Skin of body (tissue), 3 donors: ENCODE measurements at places on chromosomes 5 and 9.

DNA sequence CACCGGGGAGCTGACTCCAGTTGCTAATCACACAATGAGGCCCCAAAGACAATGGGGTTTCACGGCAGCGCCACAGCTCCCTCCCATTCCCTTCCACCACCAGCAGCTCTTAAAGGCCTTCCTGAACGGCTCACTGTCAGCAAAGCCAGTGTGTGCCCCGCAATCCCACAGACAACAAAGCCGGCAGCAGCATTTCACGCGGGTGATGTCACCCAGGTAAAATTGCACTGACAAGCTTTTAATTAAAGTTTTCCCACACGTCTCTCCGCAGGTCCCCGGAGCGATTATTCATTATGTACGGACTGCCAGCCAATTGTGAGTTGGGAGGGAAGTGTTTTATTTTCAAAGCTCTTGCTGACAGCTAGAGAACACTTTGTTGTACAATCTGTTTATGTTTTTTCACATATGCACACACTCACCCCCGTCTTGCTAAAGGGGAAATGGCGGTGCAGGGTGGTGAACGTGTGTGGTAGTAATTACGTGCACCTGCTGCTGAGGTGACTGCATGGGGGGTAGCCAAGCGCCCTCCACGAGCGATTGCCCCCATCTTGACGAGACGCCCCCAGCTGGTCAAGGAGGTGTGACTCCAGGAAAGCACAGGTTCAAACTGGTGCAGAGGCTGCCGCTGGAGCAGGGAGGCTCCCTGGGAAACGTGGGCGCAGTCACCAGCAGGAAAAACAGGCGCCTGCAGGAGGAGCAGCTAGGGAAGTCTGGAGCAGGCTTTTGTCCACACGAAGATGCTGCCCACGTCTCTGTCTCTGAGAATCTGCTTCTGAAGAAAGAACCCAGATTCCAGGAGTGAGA, 65.0 kb downstream of the IRX2 start:
- DNase-seq = no peak

- no peak for DNase-seq
Observed at GRCh38 chr5:7980881-7981280, 111.9 kb downstream of the MTRR start.

GRCh38 chr5:76083555-76084495, 642 bp downstream of the SV2C start:
- no peak for DNase-seq

- no peak for DNase-seq
Observed at GRCh38 chr9:128523199-128523925, 18.8 kb downstream of the GLE1 start.

DNA sequence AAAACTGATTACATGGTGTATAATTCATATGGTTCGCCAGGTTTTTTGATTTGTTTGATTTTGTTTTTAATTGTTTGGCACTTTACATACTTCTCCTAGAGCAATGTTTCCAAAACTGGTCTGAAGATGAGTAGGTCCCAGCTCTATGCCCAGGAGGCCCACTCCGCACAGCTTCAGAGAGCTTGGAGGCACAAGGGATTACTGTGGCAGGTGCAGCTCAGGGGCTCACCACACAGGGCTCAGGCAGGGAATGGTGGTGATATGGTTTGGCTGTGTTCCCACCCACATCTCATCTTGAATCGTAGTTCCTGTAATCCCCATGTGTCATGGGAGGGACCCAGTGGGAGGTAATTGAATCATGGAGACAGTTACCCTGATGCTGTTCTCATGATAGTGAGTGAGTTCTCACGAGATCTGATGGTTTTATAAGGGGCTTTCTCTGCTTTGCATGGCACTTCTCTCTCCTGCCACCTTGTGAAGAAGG, 296.6 kb downstream of the MED10 start:
- no peak for DNase-seq

- DNase-seq = no peak
Observed at GRCh38 chr5:35672995-35673394, 55.3 kb downstream of the SPEF2 start.

DNA sequence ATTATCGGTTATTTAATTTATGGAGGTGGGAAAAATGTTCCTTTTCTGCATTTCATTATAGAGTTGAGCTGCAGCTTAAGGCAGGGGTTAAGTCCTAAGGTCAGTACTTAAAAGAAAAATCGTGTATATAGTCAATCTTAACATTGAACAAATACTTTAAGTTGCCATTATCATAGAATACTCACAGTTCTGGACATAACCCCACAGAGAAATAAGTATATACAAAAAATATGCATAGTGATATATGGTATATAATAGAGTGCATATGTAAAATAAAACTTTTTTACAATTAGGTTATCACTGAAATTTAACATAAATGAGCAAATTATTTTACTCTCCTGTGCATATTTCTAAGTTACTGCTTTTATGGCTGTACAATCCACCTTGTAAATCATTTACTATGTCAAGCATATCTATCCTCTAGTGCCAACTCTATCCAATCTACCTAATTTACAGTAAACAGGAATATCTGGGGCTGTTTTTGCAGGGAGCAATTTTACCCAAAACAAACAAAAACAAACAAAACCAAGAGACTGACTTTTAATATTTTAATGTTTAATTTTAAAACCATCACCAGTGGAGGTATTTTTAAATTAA, 28.8 kb downstream of the TTC39B start:
- DNase-seq = no peak

DNA sequence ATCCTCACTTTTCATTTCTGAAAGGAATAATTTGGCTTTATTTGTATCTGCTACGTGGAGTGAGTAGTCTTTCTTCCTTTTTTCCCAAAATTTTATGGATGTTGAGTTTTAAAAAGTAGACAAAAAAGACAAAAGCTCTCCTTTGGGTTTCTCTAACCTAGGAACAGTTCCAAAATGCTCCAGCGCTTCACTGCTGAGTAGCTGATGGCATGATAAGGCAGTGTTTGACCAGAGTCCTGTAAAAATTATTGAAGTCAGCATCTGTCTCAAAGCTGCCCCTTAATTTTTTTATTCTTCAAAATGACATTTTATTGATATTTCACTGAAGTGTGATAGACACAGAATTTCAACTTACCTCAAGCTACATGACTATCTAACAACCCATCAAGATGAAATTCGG, 219.0 kb downstream of the ADAMTSL1 start:
- DNase-seq = no peak

GRCh38 chr5:111840036-111840674, 83.2 kb upstream of the NREP start:
- no peak for DNase-seq

GRCh38 chr5:111299067-111299481, 74.9 kb downstream of the CAMK4 start:
- no peak for DNase-seq

DNA sequence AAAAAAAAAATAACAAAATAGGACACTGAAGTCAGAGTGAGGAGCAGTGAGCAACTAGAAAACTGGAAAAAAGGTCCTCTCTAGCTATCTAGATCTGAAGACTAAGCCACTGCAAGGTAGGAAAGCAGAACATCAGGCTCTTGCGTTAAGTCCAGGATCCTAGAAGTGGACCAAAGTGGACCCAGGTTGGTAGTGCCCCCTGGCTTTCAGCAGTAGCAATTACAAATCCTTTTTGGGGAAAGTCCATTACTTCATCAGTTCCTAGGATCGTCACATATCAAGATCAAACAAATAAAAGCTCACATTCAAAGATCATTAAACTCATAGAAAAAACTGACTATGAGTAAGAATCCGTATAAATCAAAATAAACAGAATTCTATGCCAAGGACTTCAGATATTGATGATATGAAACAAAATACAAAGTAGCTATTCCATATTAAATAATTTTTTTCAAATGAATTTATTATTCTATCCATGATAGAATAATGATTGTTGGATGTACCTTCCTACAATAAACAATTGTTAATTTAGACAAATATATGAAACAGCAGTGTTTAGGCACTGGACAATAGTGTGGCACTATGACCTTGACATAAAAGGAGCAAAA, 6.5 kb upstream of the RICTOR start:
- DNase-seq = peak; percentile 34

- no peak for DNase-seq
Observed at GRCh38 chr5:93285461-93285860, 295.6 kb downstream of the NR2F1-AS1 start.

DNA sequence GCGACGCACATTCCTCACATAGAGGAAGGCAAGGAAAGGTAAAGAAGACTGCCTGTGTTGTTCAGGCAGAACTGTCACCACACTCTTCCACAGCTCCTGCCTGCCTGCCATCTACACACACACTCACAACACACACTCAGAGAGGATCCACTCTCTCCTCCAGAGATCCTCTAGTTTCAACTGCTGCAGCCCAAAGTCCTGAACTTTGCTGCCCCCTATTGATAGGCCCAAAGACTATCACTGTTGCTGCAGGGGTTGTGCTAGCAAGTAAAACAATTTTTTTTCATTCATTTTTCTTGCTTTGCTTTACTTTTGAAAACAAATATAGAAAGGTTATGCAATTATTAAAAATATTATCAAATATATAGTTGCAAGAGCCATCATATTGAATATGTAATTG, 5.9 kb upstream of the CFAP90 start:
- no peak for DNase-seq

GRCh38 chr5:149671544-149671943, 58.6 kb upstream of the PPARGC1B start:
- no peak for DNase-seq

DNA sequence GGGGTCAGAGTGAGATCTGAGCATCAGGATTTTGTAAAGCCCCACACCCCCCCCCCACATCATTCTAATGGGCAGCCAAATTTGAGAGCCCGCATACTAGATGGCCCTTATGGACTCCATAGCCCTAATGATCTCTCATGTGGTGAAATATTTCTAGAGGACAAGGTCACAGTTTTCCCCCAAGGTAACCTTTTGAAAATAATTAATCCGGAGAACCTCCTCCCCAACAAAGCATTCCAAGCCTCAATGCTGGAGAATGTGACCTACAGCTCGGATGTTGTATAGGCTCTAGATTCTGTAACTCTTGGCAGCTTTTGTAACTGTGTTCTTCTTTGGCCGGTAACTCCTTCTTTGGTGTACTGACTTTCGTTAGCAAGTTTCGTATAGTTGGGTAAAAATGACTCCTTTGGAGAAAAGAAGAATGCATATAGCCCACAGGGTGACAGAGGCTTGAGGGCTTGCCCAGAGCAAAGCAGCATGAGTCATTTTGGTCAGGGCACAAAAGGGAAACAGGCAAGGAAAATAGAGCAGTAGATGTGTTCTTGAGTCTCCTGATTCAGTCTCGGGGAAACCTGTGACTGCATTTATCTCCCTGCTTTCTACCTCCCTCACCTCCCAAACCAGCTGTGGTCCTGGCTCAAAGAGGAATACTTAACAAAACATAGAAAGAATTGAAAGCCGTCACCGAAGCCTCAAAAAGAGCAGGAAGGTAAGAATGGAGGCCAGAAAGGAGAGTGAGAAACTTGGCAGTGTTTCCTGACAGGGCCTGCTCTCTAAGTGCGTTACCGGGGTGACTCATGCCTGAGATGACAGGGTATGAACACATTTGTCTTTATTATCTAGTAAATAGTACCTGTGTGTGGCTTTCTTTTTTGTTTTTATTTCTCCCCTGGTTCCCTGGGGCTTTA, 6.6 kb upstream of the XPA start:
- no peak for DNase-seq

DNA sequence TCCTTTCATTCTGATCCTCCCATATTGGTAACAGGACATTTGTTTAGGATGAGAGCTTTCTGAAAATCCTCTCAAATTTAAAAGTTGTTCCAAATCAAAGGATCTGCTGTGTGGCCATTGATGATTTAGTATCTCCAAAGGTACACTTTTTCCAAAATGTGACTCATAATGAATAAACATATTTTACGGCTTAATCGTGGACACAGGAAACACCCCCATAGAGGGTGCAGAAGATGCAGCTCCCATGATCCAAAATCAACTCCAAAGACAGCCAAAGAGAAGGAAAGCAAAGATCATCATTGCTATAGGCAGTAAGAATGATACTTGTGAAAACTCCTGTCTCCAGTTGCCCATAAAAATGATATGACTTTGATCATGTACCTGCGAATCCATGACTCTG, 239.7 kb downstream of the PIK3R1 start:
- no peak for DNase-seq

DNA sequence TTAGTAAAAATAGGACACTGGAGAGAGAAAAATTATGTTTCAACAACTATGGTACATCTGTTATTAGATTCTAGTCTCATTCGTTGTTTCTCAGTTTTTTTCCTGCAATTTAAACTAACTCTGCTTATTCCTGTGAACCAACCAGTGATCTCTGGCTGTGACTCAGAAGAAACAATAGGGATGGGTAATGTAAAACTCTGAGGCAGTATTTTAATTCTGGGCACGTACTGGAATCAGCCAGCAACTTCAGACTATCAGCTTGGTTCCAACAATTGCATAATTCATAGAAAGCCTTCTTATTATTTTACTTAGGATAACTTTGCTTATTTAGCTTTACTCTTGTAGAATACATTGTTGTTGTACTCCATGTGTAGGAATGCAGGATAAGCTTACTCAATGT, 28.8 kb downstream of the MLLT3 start:
- no peak for DNase-seq

GRCh38 chr5:159469496-159470372, 139.4 kb upstream of the IL12B start:
- DNase-seq = no peak

DNA sequence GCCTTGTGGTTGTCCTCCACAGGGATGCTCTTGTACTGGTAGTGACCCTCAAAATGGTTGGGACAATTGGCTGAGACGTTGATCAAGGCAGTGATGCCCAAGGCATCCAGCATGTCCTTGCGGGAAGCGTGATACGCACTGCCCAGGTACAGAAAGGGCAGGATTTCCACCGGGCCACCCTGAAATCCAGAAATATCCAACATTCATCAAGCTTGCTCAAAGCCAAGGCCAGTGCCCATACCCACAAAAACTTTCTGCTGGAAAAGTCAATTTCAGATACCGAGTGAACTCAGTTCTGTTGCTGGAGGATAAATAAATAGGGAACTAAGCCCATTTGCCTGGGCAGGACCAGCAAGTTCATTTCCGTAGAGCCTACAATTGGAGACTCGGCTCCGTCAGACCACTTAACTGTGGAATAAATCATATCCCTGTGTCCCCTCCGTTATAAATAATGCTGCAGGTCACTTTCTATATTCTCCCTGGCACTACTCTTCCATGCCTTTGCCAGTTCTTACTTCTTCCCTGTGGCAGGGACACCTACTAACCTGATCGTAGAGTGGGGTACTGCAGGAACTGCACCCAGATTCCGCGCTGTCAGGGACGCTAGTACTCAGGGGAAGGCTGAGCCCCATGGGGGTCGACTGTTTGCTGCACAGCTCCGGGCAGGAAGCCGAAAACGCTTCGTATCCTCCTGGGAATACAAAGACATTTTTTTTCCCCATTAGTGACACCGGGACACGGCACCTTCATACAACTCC, 1.2 kb downstream of the DUSP1 start:
- DNase-seq = no peak

DNA sequence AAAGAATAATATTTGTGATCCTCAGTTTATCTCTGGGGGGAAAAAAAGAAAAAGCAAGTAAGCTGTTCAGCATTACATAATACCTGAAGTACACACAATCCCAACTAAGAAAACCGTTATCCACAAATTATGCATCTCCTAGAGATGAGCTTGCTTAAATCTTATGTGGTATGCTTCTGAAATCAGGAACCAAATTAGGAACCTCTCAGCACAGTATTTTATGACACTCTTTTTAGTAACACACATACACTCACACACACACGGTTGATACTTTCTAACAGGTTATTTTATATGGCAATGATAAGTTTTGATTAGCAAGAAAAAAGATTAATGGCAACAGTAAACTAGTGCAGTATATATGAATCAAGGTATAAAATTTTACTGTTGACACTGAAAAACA, 1.2 kb upstream of the ZNF510 start:
- DNase-seq = no peak

- DNase-seq = no peak
Observed at GRCh38 chr9:17349831-17350230, 215.0 kb downstream of the CNTLN start.

- DNase-seq = no peak
Observed at GRCh38 chr9:135284386-135285134, 195.0 kb upstream of the PPP1R26 start.
